ENCODE measurements at places on chromosomes 11 and 22.

- peak; percentile 76 for DNase-seq
Observed at GRCh38 chr11:66020618-66021357, 5.5 kb downstream of the CATSPER1 start.

GRCh38 chr11:6568191-6568918 is 35.1 kb downstream of the RRP8 start:
- no peak for DNase-seq

DNA sequence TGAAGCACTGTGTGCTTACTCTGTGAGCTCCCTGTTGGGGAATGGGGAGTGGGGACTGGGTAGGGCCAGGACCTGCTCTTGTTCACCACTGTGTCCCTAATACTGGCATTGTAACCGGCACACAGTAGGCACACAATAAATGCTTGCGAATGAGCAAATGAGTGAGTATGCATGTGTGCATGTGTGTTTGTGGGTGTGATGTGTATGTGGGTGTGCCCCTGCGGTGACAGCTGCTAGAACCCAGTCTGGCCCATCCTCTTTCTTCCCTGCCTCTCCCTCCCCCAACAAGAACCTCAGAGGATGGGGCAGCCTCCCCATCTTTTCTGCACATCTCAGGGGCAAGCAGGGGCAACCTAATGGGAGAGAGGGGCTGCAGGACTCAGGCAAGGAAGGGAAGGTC is 90.5 kb downstream of the MN1 start:
- no peak for DNase-seq

DNA sequence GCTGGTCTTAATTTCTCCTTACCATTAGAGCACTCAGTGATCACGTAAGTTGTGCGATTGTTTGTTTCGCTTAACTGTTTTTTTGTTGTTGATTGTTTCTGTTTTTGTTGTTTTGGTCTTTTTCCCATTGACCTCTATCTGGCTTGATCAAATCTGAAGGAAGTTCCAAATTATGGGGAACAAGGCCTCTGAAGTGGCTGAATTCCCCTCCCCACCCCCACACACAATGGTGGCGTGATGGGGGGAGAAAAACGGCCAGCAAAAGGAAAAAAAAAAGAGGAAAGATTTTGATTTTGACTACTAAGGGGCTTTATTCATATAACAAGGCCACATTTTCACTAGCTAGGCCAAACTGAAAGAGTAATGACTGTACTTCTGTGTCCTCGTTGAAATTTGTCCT is 53.6 kb downstream of the OSBPL5 start:
- no peak for DNase-seq

GRCh38 chr22:24434471-24435322 is 7.3 kb downstream of the ADORA2A start:
- DNase-seq, result no peak

GRCh38 chr22:25006354-25006753 is 53.8 kb downstream of the KIAA1671 start:
- DNase-seq, result no peak

DNA sequence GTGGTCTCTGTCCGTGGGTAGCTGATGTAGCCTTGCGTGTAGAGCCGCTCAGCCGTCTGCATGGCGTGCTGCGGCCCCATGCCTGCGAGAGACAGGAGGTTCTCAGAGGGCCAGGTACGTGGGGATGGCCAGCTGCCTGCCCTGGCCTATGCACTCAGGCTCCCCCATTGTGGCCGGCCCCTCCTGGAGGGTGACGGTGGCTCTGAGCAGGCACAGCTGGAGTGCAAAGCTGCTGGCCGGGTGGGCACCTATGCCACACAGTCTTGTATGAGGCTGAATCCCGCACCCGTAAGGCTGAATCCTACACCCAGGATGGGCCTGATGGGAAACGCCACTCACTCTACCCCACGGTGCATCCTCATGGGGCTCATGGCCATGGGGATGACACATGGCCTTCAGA is 11.6 kb upstream of the PPM1F start:
- DNase-seq, result no peak

DNA sequence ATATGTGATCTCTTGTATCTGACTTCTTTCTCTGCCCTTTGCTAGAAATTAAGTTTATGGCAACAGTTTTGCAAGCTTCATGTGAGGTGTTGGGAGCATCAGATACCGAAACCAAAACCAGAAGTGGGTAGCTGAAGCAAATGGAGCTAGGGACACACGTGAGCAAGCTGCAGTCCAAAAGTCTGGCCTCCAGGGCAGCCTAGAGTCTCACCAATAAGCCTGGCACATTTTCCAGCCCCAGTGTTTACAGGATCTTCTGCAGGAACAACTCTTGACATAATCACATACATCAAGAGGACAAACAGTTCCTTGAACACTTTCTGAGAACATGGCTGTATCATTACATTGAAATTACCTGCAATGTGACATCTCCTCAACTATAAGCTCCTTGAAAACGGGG is 114.1 kb downstream of the LARGE1 start:
- DNase-seq, result no peak

GRCh38 chr11:132080127-132080526 is 709.7 kb downstream of the NTM start:
- no peak for DNase-seq

DNA sequence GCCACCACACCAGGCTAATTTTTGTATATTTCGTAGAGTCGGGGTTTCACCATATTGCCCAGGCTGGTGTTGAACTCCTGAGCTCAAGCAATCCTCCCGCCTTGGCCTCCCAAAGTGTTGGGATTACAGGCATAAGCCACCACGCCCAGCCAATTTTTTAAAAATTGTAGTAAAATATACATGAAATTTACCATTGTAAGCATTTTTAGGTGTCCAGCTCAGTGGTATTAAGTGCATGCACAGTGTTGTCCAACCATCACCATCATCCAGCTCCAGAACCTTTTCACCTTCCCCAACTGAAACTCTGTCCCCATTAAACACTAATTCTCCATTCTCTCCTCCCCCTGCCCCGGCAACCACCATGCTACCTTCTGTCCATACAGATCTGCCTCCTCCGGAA is 8.5 kb downstream of the FADS3 start:
- no peak for DNase-seq

- no peak for DNase-seq
Observed at GRCh38 chr22:49564666-49565515, 262.8 kb downstream of the BRD1 start.

DNA sequence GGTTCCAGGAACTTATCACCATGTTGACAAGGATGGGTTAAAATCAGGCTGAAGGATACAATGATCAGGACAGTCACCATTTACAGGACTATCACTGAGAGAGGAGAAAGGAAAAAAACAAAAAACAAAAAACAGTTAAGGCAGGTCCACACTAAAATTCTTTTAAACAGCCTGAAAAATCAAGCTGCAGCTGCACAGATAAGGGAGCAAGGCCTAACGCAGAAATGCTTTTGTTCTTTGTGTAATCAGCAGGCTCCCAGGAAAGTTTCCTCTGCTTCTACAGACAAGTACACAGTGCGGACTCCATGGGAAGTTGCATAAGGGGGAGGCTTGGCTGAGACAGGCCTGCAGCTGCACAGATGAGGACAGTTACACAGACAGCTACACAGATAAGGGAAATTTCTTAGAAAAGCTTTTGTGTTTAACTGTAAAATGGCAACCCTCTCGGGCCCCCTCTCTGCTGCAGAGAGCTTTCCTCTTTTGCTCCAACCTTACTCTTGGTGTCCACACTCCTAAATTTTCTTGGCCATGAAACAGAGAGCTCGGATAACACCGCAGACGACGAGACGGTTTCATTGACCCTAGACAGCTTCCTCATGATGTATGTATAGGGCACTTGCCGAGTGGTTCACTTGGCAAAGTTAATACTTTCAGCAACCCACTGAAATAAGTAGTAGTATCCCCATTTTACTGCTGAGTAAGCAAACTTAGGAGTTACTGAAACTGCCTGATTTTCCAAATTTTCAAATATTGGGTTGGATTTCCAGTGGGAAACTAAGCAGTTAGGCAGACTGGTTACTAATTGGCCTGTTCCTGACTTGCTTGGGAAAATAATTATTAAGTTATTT is 45.5 kb downstream of the PIWIL3 start:
- DNase-seq, result no peak

- DNase-seq, result no peak
Observed at GRCh38 chr11:110062247-110062646, 30.9 kb upstream of the ZC3H12C start.

DNA sequence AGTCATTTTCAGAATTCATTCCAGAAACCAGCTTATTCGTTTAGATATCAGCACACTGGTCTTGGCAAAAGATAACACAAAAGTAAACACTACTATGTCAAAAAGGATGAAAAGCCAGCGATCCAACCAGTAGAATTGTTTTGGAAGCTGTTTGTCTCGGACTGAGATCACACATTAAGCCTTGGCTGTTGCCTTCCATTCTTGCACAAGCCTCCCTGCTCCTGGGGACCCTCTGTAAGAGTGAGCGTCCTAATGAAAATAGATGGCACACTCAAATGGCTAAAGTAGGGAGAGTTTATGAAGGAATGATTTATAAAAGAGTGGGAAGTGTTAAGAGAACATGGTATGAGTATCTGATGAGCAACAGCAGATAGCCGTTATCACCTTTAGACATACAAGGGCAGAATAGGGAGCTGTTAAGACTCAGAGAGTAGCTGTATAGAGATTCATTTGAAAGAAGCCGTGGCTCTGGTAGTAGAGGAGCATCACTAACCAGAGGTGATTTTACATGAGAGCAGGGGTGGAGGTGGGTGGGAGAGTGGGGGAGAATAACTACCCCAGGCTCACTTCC is 25.2 kb downstream of the PDE3B start:
- DNase-seq, result no peak

DNA sequence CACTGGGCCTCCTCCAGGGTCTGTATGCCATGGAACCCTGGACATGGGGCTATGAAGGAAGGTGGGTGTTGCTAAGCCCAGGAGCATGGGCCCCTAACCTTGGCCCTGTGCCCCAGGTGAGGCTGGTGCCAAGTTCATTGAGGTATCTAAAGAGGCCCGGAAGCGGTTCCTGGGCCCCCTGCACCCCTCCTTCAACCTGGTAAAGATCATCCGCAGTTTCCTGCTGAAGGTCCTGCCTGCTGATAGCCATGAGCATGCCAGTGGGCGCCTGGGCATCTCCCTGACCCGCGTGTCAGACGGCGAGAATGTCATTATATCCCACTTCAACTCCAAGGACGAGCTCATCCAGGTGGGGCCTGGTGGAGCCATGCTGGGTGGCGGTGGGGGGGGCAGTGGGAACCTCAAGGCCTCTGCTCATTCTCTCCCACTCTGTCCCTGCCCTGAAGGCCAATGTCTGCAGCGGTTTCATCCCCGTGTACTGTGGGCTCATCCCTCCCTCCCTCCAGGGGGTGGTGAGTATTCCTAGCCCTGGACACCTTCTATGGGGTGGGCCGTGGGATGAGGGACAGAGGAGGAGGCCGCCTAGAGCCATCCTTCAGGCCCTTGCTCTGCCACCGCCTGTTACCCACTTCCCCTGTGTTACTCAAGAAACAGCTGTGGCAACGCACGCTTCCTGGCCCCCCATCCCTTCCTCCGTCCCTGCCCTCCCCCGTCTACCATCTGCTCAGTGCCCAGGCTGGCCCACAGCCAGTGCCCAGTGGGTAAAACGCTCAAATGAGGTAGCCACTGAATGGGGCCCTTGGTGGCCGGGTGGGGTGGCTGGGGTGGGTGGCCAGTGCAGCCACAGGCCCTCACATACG is 3.0 kb downstream of the PNPLA2 start:
- no peak for DNase-seq

- no peak for DNase-seq
Observed at GRCh38 chr11:122717264-122717867, 61.8 kb downstream of the UBASH3B start.

GRCh38 chr11:88555018-88555828 is 217.7 kb upstream of the CTSC start:
- DNase-seq, result no peak

GRCh38 chr22:24841261-24841660 is 35.2 kb downstream of the SGSM1 start:
- DNase-seq, result no peak

- DNase-seq, result no peak
Observed at GRCh38 chr11:112715056-112715455, 246.2 kb upstream of the NCAM1 start.

DNA sequence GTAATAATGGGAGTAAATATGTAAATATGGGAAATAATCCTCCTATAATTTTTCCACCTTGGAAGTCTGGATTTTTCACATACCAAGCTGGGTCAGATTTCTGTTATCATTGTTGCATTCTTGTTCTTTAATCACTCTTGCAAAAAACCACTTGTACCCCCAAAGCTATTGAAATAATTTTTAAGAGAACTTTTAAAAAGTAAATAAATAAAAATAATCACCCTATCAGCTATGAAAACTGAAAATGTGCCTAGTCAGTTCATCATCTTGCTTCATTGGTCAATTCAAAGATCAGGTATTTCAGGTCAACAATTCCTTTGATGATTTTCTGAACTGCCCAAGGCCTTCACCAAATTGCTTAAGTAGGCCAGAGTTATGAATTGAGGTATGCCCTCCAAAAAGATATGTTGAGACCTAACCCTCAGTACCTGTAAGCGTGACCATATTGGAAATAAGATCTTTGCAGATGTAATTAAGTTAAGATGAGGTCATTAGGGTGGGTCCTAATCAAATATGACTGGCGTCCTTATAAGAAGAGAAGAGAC is 95.8 kb downstream of the PIWIL4 start:
- DNase-seq, result no peak

Measured in RWPE2 (cell line).